ENCODE measurements at places on chromosomes 12 and 14.

- no peak for DNase-seq
These were observed 31.7 kb downstream of the BBS10 start for GRCh38 chr12:76316468-76316867.

DNA sequence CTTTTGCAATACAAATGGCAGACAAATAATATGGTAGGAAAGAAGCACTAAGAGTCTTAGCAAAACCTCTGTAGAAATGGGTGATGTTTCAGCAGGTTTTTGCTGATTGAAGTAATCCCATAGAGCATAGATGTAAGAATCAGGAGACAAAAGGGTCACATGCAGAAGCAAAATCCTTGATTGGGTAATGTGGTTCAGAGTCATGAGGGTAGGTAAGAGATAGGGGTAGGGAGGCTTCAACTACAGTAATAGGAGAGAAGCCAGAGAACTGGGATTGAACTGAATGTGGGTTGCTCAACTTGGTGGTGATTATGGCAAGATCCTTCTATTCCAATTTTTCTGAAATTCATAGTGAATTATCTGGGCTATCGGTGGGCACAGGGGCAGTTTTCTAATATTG, 5.0 kb downstream of the PRB3 start:
- DNase-seq = no peak

DNA sequence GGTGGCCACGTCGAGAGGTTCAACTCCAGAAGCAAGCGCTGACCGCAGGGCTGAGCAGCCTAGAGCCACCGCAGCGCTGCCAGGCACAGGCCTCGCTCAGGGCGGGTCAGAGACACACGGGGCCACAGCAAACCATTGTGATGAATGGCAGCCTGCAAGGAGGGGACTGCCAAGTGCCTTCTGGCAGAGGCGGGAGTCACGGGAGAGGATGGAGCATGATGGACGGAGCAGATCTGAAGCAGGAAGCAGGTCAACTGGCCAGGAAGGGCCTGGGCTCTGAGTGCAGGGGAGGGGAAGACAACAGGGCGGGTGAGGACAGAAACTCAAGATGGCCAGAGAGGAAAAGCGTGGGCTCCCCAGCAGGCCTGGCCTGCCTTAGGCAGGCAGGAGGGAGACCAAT, 49.8 kb downstream of the CDC42BPB start:
- no peak for DNase-seq

DNA sequence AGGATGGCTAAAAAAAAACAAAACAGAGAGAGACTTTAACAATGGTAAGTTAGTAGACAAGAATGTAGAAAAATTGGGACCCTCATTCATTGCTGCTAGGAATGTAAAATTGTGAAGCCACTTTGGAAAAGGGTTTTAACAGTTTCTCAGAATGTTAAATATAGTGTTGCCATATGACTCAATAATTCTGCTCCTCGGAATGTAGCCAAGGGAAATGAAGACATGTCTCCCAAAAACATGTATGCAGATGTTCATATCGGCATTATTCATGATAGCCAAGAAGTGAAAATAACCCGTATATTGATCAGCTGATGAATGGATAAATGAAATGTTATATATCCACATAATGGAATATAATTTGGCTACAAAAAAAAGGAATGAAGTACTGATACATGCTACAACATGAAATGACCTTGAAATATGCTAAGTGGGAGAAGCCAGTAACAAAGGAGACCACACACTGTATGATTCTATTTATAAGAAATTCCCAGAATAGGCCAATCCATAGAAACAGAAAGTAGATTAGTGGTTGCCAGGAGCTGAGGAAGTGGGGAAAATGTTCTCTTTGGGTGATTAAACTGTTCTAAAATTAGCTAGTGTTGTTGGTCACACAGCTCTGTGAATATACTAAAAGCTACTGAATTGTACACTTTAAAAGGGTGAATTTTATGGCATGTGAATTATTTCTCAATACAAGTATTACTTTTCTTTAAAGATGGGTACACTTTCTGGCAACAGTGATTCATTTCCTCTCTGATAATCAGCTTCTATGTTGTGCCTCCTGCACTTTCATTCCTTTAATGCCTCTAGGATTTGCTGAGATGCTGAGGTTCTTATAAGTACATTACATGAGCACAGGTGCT, 132.5 kb downstream of the DAAM1 start:
- peak; percentile 32 for DNase-seq

DNA sequence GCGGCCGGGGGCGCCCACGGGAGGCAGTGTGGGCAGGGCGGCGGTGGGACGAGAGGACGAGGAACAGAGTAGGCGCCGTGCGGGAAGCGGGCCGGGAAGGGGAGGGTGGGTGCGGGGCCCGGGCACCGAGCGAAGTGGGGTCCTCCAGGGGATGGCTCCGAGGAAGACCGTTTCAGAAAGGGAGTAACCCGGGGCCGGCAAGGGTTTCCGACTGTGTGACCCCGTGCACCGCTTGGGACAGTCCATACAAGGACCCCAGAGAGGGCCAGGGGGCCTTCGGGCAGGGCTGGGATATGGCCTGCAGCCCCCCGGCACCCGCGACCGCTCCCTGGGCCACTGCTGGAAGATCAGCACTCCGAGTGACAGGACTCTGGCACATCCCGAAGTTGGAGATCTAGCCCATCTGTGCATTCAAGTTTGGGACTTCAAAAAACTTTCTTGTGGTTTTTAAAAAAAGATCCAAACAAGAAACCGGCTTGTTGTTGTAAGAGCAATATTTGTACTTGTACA, 448 bp downstream of the TSPAN9 start:
- DNase-seq = peak; percentile 33

DNA sequence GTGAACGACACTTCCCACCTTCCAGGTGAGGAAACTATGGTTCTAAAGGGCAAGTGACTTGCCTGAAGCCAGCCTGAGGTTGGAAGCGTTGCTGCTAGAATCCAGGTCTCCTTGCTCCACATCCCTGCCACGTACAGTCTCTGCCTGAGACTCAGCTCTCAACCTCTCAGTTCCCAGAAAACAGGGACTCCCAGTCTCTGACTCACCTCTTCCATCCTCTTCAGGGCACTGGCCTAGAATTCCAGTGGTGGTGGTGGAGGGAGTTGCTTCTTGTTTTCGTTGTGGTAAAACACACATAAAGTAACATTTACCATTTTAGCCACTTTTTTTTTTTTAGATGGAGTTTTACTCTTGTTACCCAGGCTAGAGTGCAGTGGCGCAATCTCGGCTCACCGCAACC, 7.3 kb downstream of the GPR68 start:
- no peak for DNase-seq
